ENCODE measurements at places on chromosomes 16 and 17.

GRCh38 chr17:72458301-72458700 lies 337.5 kb downstream of the SOX9 start:
- no peak for DNase-seq

DNA sequence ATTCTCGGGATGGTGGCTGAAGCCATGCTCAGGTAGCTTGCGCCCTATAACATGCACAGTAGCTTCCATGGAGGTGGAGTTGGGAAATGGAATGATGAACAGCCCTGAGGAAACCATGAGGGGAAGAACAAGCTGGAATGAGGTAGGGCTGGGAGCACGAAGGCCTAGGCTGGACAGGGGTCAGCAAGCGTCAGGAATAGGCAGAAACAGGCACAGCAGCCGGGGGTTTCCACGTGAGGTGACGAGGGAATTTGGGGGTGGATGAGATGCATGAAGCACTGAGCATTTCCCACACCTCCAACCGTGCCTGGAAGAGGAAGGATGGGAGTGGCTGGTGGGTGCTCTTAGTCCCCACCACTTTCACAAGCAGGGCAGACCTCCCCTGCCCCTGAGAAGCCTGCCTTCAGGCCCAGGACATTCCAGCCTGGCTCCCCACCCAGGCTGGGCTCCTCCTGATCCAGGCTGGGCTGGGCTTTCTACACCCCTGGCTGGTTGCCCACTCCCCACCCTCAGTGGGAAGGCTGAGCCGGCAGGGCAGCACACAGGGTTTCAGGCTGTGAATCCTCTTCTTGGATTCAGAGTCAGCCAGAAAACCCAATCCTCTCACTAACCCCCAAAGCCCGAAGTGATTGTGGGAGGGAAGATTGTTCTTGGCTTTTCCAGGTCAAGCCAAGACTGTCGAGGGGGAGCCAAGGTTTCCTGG lies 21.9 kb downstream of the PLEKHG4 start:
- DNase-seq: no peak

GRCh38 chr16:85304337-85304736 lies 192.1 kb upstream of the CIBAR2 start:
- DNase-seq: no peak

- DNase-seq: no peak
Observed at GRCh38 chr17:64535357-64535756, 28.6 kb downstream of the CEP95 start.

DNA sequence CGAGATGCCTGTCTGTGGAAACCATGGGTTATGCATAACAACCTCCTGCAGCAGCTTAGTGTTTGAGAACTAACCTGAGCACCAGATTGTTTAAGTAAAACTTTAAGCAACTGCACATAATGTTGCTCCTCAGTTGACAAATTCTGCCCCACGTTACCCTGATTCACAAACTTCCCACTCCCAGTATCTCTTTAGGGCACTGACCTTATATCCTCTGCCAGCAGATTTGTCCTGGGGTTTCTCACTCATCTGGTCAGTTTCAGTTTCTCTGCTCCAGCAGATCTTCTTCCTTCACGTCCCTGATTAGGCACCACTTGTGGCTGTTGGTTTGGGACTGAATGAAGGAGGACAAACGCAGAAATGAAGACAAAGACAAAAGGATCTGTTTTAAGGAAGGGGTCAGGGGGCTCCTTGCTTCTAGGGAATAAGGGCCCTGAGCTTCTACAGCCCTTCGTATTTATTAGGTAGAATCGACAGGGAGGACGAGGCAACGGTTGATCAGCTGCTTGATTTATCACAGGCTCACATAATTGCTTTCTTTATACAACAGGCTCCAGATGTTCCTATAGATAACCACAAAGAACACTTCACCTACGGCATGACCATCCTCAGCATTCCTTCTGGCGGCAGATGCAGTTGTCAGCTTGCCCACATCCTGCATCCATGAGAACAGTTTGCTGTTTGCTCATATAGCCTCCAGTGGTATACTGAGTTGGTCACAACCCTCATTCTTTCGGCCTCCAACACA lies 13.5 kb upstream of the ZNF689 start:
- no peak for DNase-seq

- no peak for DNase-seq
Observed at GRCh38 chr16:57534337-57534880, 2.0 kb downstream of the CCDC102A start.

DNA sequence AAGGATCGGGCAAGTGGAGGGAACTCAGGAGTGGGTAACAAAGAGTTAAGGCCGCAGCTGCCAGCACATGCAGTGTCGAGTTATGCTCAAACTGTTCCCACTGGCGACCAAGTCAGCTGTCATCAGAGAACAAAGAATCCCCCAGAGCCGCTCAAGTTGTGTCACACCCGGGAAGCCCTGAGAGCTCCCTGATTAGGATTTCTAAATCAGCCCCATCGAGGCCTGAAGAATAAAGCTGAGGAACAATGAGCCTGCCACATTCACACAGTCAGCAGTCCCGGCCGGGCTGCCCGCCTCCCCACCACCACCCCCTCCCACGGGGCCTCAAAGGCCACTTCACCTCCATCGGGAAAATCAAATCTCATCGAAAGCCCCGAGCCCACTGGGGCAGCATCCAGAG lies 84.5 kb downstream of the SOX9 start:
- peak; percentile 23 for DNase-seq

DNA sequence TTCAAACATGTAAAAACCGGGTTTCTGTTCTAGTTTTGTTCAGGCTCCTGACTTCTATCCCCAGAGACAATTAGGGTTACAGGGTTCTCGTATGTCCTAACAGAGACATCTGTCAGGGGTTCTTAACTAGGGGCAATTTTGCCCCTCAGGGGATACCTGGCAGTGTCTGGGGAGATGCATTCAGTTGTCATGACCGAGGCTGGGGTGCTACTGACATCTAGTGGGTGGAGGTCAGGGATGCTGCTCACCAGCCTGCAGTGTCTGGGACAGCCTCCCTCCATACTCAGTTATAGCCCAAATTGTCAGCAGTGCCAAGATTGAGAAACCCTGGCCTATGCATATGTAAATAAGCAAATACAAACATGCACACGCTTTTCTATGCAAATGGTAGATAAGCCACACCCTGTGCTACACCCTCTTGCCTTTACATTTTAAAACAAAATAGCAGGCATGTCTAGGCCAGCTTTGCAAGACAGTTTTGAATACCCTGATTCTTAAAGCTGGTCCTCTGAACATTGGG lies 37.4 kb downstream of the CLEC16A start:
- DNase-seq: no peak

DNA sequence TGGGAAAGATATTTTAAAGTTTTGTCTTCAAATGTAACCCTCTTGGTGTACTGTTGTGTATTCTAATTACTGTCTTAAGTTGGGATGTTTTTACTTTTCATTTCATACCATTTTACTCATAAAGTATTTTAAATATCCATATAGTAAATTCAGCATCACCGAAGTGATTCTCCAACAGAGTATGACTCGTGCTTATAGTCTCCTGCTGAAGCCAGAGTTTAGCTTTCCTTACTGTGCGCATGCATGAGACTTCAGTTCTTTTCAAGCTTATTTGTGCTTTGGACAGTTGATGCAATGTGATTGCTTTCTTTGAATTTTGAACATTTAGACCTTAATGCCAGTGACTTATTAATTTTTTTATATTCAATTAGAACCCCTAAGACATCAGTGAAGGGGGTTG lies 7.4 kb upstream of the VPS35L start:
- DNase-seq: no peak

DNA sequence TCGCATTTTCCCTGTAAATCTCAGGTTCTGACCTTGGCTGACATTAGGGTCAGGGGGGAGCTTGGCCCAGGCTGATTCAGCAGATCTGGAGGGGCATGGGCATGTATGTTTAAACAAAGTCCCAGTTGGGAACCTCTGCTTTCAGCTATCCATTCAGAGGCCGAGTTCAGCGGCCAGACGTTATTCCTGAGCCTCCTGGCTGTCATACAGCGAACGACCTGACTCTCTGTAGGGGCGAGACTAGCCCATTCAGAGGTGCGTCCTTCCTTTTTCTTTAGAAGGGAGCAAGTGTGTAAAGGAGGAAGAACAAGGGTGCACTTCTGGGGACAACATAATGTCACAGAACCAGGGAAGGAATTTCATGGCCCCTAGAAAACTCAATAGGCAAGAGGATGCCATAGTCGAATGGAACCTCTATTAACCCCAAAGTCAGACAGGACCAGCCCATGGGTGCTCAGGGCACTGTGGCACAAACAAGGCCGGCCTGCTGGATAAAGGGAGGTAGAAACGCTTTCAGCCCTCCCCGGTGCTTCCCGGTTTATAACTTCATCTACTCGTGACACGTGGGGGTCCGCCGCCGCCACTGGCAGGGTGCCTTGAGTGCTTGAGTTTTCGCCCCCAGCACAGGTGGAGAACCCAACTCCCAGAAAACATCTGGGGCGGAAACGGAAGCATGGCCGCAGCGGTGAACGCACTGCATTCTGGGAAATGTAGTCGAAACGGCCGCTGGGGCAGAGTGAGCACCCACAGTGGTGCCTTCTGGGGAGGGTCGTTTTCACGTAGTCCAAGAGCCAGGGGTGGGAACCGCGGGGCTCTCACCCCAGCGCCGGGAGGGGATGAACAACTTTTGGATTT lies 33.2 kb upstream of the PLCG2 start:
- DNase-seq: peak; percentile 80

DNA sequence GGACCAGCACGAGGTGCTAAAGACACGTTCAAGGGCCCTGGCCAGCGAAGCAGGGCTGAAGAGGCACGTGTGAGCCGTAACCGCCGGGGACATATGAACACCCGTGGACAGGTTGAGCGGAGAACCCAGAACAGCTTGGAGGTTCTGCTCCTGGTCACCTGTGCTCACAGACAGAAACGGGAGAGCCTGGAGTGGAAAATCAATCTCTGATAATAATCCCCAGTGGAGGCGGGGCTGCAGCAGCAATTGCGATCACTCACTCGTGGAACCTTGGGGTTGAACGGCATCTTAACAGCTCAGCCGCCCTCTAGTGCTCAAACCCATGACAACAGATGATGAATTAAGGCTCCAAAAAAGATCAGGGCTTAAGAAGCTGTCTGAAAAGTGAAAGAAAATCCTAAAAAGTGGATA lies 25.6 kb downstream of the WIPI1 start:
- DNase-seq: no peak

GRCh38 chr16:73951481-73951880 lies 345.1 kb upstream of the PSMD7 start:
- DNase-seq: no peak

DNA sequence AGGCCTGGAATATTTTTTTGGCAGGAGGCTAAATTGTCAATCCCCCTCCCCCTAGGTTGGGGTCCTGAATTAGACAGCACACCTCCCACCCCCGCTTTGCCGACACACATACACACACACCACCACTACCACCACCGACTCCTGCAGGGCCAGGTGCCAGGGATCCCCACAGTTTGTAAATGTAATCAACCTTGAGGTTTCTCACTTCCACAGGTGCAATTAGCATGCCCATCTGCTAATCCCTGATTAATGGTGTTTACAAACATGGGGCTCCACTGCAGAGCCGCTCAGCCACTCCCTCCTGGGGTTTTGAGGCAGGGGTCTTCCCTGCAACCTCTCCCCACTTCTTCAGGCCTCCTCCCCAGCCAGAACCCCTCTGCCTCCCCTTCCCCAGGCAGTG lies 11.8 kb downstream of the MRM1 start:
- DNase-seq: no peak

- no peak for DNase-seq
Observed at GRCh38 chr17:42852351-42852750, 1.4 kb downstream of the AOC3 start.

GRCh38 chr16:84349862-84350684 lies 18.3 kb upstream of the ATP2C2 start:
- DNase-seq: no peak

DNA sequence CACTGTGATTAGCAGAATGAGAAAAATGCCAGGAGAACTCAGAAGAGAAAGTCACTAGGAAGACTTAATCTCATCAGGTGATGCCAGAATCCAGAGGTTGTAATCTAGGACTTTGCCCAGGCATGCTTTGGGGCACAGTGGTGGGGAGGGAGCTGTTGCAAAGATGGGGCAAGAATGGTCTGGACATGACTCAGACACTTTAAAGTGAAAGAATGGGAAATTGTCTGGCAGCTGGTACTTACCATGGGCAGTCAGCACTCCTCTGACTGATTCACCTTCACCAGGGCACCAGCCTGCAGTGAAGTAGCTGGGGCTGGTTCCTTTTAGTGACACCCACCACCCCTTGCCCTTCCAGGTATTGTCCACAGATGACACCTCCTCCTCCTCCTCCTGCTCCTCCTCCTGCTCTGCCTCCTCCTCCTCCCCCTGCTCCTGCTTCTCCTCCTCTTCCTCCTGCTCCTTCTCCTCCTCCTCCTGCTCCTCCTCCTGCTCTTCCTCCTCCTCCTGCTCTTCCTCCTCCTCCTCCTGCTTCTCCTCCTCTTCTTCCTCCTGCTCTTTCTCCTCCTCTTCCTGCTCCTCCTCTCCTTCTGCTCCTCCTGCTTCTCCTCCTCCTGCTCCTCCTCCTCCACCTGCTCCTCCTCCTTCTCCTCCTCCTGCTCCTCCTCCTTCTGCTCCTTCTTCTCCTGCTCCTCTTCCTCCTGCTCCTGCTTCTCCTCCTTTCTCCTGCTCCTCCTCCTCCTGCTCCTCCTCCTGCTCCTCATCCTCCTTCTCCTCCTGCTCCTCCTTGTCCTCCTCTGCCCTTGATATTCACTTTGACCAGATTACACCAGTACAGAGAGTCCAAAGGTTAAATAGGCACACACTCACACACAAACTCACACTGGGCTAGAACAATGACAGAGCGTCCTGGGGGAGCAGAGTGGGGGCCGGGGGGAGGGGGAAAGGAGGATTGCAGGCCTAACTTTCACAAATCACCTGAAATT lies at the start of gene CHD9NB:
TSS of gene CHD9NB (minus strand) at position 379 of the 983 bp plus-strand sequence. CDS start 8,739 bp downstream, outside the sequence.
- no peak for DNase-seq

GRCh38 chr17:21361020-21361809 lies 14.9 kb upstream of the KCNJ12 start:
- no peak for DNase-seq

- DNase-seq: no peak
Observed at GRCh38 chr16:83002351-83003334, 375.9 kb downstream of the CDH13 start.

- DNase-seq: no peak
Observed at GRCh38 chr16:868846-869822, 68.6 kb upstream of the GNG13 start.

GRCh38 chr16:27595475-27595874 lies 45.5 kb downstream of the KATNIP start:
- DNase-seq: no peak
